Amniotic epithelial cell (primary cell): ENCODE measurements at places on chromosomes 7 and 10.

GRCh38 chr7:132420527-132420926 lies 155.7 kb downstream of the PLXNA4 start:
- no peak for DNase-seq

DNA sequence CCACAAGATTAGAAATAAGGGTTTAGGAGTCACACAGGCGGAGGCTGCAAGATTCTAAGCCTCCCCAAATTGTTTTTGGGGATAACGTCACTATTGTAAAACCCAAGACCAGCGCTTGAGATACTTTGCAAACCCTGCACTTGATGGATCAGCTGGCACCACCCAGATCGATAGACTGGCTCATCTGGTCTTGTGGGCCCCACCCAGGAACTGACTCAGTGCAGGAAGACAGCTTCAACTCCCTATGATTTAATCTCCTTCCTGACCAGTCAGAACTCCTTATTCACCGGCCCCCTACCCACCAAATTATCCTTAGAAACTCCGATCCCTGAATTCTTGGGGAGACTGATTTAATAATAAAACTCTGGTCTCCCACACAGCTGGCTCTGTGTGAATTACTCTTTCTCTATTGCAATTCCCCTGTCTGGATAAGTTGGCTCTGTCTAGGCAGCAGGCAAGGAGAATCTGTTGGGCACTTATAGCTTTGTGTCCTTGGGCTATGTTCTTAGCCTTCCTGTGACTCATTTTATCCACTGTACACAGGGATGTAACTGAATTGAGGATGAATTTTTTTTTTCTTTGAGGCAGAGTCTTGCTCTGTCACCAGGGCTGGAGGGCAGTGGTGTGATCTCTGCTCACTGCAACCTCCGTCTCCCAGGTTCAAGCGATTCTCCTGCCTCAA lies 64.4 kb upstream of the CARD11 start:
- no peak for DNase-seq

DNA sequence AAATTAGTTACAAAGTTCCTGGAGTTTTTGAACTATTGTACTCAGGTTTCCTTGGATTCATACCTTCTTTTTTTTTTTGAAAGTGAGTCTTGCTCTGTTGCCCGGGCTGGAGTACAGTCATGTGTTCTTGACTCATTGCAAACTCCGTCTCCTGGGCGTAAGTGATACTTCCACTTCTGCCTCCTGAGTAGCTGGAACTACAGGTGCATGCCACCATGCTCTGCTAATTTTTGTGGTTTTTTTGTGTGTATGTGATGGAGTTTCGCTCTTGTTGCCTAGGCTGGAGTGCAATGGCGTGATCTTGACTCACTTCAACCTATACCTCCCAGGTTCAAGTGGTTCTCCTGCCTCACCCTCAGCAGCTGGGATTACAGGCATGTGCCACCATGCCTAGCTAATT lies 22.3 kb downstream of the MCM10 start:
- no peak for DNase-seq

GRCh38 chr10:88810196-88810961 lies 7.8 kb downstream of the LIPM start:
- DNase-seq = peak; percentile 70

GRCh38 chr7:79050603-79051002 lies 402.9 kb downstream of the MAGI2 start:
- DNase-seq = peak; percentile 48

- no peak for DNase-seq
These were observed 73.8 kb upstream of the SFMBT2 start for GRCh38 chr10:7484456-7485243.

DNA sequence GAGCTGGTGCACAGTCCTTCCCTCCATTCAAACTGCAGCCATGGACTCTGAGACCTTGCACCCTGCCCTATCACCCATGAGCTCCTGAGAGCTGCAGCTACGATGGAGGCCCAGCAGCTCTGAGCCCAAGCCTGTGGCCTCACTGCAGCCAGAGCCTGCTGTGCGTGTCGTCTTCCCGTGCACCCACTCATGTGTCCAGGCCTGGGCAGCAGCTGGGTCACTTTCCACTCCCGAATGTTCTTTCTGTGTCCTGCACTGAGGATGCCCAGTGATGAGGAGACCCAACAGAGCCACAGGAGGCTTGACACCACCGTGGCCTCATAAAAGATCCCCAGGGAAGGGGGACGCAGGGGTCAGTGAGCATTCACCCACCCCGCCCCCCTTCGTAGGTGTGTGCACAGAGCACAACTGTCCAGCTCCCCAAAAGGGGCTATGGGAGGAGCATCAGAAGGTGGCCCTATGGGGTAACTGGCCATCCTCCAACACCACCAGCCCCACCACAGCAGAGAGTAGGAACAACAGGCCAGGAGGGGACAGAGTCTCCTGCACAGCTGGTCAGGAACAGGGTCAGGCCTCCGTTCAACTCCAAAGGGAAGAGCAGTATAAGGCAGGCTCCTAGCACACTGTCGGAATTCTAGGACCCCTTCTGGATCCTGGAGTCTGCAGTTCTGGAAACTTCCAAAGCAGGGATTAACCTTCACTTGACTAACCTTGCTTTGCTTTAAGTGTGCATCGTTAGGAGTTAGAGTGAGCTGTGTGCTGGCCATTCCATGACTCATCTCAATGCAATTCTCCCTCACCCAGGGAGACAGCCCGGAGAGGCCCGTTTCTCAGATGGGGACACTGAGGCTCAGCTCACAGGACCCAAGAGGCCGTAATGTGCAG lies 52.6 kb downstream of the RASGEF1A start:
- DNase-seq = peak; percentile 34

DNA sequence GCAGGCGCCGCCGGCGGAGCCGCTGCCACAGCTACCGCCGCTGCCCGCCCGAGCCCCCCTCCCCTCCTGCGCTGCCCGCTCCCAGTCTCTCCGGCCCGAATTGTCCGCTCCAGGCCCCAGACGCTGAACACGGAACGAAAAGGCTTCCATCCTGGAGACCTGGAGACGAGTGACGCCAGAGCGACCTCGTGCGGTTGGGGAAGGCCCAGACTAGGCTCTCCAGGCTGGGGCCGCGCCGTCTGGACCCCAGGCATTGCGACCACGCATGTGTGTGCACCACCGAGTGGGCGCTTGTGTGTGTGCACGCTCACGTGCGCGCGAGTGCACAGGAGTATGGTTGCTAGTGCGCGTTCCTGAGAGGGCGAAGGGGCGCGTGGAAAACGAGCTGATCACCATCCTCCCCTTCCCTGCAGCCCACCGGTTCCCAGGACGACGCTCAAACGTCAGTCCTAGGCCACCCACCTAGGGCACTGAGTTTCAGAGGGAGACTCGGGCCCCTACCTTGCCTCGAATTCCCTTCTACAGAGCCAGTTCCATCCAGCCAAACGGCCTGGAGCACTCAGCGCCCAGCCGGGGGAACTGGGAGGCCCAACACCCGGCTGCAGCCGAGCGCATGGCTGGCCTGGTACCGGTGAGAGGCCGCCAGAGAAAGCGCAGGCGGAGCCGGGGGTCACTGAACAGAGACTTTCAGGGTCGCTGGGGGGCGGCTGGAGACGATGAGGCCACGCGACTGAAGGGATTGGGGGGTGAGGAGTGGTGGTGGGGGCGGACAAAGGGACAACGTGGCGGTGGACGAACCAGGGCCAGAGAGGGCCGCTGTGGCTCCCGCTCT lies 11.6 kb downstream of the LBX1 start:
- peak; percentile 29 for DNase-seq

- peak; percentile 74 for DNase-seq
These were observed 2.0 kb upstream of the BLVRA start for GRCh38 chr7:43756368-43757072.

GRCh38 chr10:75098902-75099673 lies 12.4 kb upstream of the SAMD8 start:
- DNase-seq = no peak

DNA sequence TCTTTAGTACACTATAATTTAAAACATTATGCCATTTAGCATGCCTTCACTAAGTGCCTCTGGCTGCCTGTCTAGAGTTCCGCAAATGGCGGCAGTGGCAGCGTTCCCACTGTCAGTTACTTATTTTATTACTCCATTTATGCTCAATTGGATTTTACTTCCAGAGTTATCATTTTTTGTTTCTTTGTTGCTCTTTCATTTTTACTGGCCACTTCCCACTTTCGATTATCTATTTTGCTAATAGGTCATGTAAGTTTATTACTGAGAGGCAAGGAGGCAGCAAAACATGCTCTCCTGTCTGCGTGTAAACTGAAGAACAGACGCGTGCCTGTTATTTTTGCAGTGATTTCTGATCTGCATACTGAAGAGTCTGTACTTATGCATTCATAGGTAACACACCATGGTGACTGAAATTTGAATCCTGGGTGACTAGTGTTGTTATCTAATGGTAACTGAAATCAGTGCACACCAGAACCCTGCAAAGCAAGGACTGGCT lies 23.1 kb downstream of the KDM7A start:
- no peak for DNase-seq

- DNase-seq = no peak
These were observed 20.4 kb upstream of the ST8SIA6 start for GRCh38 chr10:17474595-17475323.

GRCh38 chr10:48523212-48523819 lies 81.6 kb downstream of the ARHGAP22 start:
- peak; percentile 95 for DNase-seq
